H9 (cell line): ENCODE measurements at places on chromosomes 2 and 18.
A peak's percentile ranks its signal among the peaks of the same experiment; 100 is the strongest.

DNA sequence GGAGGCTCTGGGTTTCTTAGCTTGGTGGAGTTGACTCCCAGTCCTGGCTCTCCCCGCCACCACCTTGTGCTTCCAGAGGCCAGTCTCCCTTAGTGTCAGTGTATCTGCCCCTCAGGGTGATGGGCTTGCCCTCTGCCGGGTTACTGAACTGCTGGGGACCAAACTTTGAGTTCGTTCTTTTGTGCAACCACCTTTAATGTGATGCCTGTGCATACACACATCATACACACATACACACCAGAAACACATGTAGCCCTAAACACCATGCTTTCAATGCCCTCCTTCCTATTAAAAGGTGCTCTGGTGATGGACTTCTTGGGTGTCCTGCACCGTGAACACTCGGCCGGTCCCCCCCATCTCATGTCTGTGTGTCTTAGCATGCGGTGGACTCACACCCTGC is 315.1 kb upstream of the EPAS1 start:
- no peak for DNase-seq

DNA sequence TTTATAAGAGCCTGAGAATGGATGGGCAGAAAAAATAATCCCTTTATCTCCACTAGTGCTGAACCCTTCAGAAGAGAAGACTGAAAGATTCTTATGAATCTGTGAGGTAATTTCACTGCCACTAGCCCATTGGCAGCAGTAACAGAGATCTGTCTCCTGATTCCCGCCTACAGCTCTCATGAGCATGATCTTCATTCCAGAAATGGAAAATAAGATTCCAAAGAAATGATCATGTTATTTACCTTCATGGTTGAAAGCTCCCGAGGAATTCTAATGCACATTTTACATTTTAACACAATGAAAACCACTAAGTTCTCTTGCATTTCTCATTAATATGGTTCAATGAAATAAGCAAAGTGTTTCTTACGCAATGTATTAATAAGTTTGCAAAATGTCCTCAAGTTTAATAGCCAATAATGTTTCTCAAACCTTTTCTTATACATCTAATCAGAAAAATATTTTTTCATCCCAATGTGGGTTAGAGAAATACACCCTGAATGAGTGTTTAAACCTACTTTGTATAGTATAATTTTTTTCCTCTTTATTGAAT is 905.6 kb downstream of the TMEM182 start:
- DNase-seq = no peak

DNA sequence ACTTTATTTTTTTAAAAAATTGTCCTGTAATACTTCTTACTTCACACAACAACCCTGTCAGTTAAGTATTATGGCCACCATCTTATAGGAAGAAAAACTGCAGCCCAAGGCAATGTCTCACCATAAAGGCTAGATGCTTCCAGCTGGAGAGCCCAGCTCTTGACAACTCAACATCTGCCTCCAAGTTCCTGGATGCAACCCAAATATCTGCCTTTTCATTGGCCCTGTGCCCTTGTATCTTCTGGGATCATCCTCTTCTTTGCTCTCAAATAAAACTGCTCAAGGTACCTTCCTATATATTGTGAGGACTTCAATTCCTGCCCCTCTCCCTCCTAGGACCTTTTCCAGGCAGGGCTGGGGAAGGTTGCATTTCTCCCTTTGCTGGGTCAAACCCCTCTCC is 69.5 kb downstream of the BIN1 start:
- no peak for DNase-seq

GRCh38 chr2:671787-672605 is 5.2 kb downstream of the TMEM18 start:
- DNase-seq = no peak

DNA sequence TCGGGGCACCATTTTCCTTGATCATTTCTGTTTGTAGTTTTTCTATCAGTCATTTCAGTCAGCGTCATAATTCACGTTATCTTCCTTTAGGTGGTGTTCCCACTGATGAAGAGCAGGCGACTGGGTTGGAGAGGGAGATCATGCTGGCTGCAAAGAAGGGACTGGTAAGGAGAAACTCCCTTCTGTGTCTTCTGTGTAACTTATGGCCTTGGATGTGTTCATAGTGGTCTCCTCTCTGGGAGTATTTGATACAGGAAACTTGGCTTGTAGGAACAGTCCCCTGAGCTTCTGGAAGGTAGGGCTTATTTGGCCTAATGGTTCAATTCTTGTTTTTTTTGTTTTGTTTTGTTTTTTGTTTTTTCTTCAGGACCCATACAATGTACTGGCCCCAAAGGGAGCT is 1.1 kb downstream of the COX5B start:
- DNase-seq = no peak

DNA sequence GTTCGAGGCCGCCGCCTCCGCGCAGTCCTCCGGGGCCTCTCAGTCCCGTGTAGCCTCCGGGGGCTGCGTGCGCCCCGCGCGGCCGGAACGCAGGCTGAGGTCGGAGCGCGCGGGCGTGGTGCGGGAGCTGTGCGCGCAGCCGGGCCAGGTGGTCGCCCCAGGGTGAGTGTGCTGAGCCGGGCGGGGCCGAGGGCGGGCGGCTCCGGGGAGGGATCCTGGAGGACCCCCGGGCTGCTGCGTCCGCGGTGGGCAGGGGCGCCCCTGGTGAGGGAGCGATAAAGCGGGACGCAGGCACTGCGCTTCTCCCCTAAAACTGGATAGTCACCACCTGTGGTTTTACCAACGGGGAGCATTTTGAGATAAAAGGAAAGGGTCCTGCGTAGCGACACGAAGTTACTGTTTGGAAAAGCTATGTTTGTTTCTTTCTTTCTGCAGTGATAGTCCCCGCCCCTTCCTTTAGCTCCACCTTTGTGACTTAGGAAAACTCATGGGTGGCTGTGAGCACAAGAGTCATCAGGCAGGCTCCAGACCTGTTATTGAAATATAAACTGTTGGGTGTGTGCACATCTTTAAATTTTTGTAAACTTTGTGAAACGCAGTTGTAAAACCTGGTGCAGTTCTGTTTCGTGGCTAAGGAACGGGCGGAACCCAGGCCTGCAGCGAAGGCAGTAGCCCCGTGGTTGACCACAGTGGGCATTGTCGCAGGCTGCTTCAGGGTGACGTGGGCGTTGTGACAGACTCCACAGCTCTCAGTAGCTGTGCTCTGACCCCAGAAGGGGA is 687 bp downstream of the CTDP1 start:
- no peak for DNase-seq

DNA sequence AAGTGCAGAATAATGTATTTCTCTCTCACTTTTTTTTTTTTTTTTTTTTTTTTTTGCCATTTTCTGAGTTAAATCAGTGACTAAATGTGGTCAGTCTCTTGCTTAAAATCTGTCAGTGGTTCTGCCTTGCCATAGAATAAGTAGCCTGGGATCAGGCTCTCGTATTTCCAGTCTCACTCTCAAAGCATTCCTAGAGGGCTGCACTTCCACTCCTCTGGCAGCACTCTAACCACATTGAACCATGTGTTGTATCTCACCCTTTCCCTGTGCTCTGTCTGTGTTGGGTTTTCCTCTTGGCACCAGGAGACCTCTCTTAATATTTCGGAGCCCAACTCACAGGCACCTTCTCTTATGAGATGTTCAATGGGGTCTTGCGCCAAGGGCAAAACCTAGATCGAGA is 304.4 kb downstream of the CTNNA2 start:
- no peak for DNase-seq

GRCh38 chr2:225894236-225894980 is 494.9 kb downstream of the NYAP2 start:
- no peak for DNase-seq

- DNase-seq = no peak
Observed at GRCh38 chr2:122070241-122070731, 314.8 kb downstream of the TSN start.

DNA sequence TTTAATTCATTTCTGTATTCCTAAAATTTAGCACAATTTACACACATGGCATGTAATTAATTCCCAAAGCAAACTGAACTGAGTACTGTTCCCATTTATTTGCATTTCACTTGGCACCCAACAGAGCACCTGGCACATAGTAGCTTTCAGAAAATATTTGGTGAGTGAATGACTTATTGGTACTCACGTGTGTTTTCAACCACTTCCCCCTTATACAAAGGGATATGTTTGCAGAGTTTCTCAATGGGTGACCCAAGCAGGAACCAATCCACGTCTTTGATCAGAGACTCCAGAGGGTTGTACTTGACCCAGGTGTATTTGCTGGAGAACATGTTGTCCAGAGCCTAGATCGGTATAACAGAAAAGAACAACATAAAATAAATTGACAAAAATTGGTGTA is 6.6 kb downstream of the GKN2 start:
- DNase-seq = no peak

DNA sequence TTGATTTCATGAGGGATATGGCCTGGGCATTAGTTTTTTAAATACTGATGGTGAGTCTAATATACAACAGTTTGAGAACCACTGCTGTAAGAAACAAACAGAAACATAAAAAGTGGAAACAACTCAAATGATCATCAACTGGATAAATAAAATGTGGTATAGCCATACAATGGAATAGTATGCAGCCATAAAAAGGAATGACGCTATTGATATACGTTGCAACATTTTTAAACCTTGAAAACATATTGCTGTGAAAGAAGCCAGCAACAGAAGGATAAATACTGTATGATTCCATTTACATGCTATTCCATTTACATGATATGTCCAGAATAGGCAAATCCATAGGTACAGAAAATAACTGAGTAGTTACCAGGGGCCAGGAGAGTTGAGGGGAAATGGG is 6.5 kb downstream of the NFE2L2 start:
- no peak for DNase-seq

- DNase-seq = peak; percentile 48
Observed at GRCh38 chr2:171541202-171541887, 19.1 kb downstream of the CYBRD1 start.

DNA sequence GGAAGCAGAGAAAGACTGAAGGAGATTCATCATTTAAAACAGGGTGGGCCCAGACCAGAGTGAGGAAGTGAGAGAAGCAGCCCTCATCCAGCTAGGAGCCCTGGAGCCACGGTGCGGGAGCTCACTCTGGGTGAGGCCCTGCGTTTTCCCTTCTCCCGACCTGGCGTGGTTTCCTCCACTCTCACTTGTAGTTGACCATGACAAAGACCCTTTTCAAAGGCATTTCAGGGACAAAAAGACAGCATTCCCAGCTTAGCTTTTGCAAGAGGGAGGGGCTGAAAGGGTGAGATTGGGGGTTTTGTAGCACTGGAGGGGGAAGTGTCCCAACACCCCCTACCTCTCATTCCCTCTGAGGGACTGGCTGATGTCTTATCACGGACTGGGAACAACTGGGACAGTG is 56.6 kb downstream of the TRPM8 start:
- no peak for DNase-seq

DNA sequence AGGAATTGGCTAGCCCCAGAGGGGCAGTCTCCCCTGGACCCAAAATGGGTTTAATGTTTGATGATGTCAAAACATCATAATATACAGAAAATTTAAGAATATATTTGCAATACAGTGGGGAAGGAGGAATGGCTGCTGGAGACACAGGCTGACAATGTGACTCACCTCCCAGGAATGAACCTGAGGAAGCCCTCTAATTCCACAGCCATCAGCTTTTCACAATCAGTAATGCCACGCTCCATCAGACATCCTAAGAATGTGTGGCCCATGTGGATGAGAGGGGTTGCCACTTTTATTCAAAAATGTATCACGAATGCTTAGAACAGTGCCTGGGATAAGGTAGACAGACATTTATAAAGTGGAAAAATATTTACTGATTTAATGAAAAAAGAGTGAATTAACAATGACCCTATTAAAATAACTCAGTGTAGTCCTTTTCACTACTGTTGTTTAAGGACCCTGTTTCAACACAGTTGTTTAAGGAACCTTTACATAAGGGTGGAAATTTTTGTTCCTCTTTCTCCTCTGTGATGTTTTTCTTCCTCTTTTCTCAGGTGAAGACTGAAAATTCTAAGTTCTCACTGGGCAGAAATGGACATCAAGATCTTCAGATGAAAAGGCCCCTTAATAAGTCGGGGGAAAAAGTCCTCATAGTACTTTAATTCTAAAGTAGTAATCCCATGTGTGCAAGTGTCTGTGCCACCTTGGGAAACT is 17.5 kb upstream of the TMEM163 start:
- peak; percentile 45 for DNase-seq

DNA sequence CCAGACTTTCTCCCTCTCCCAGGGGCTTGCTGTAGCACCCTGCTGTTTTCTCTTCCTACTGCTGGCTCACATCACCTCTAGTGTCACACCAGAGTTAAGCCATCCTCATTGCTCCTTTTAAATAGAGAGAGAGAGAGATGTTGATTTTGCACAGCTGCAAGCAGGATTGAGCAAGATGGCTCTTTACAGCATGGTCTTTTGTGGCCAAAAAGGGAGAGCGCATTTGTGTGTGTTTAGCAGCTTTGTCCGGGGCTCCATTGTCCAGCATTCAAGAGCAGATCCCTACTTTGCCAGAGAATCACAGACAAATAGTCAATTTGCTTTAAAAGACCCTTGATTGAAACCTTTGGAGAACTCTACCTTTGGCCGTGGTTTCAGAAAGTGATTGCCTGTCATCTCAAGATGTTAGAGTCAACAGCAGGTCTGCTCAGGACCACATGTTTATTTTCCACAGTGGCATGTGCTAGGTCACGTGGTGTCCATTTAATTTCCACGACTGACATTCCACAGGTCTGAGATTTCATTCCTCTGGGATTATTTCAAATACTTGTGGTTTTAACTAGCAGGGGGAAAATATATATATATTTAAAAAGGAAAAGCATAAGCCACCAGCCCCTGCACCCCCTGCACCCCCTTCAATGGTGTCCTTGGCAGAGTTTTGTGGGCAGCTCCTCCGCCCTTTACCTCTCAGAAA is 359.9 kb upstream of the SLC14A2 start:
- DNase-seq = no peak

- no peak for DNase-seq
Observed at GRCh38 chr2:181807526-181807925, 84.0 kb upstream of the ITPRID2 start.
